ENCODE measurements at places on chromosomes 1 and 21.
A peak's percentile ranks its signal among the peaks of the same experiment; 100 is the strongest.

- no peak for DNase-seq
These were observed 96.1 kb upstream of the KCNA3 start for GRCh38 chr1:110770832-110771231.

- no peak for DNase-seq
These were observed 116.2 kb downstream of the PLXNA2 start for GRCh38 chr1:208127792-208128529.

GRCh38 chr1:221761354-221762002 is 19.6 kb upstream of the DUSP10 start:
- DNase-seq: no peak

- DNase-seq: peak; percentile 15
These were observed 543.0 kb upstream of the DAB1 start for GRCh38 chr1:57966751-57967406.

DNA sequence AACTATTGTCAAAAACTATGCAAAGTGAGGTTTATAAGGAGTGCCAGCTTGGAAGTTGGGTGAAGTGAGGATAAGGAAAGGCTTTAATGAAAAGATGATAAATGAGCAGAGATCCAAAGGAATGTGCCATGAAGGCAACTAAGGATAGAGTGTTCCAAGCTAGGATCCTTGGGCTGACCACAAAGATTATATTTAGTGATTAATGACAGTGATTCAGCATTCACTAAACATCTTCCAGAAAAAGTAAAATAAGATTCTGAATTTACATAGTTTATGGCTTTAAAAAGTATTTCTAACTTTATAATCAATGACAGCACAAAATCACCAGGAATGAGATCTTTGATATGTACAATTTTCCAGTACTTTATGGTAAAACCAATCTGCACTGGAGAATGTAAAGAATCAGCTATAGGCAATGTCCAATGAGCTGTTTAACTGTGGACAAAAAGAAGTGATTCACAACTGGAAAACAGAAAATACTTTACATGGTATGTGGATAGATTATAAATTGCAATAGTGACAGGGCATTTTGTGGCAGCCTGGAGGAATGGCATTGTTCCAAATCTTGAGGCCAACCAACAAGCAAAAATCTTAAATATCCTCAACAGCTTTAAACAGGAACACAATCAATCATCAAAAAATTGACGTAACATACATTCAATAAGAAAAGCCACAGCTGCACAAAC is 91.2 kb upstream of the KCTD3 start:
- no peak for DNase-seq

DNA sequence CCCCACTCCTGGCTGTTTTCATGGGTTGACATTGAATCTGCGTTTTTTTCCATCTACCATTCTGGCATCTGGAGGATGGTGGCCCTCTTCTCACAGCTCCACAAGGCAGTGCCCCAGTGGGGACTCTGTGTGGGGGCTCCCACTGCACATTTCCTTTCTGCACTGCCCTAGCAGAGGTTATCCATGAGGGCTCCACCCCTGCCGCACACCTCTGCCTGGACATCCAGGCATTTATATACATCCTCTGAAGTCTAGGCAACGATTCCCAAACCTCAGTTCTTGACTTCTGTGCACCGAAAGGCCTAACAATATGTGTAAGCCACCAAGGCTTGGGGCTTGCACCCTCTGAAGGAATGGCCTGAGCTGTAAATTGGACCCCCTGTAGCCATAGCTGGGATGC is 147.9 kb upstream of the FMN2 start:
- no peak for DNase-seq

- no peak for DNase-seq
These were observed 26.2 kb upstream of the TADA1 start for GRCh38 chr1:166902279-166902678.

- no peak for DNase-seq
These were observed 18.7 kb downstream of the TRMT1L start for GRCh38 chr1:185137896-185138545.

DNA sequence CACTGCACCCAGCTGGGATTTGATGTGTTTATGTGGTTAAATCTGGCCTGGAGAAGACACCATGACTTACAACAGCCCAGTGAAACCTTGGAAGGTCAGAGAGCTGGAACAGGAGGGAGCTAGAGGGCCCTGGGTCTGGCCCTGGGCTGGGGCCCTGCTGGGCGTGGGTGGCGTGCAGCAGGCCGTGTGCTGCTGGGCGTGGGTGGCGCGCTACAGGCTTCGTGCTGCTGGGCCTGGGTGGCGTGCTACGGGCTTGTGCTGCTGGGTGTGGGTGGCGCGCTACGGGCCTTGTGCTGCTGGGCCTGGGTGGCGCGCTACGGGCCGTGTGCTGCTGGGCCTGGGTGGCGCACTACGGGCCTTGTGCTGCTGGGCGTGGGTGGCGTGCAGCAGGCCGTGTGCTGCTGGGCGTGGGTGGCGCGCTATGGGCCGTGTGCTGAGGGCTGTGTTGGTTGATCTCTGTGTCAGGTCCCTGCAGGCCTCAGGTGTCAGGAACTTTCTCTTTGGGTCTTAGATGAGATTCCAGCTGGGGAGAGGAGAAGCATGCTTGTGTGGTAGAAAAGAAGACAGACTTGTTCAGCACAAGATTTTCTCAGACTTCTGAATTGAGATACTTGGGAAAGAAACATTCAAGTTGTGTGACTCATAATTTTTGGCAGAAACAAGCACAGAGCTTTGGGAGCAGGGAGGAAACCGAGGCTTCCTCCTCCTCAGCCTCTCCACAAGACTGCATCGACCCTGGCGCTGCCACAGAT is 66.0 kb downstream of the COL18A1 start:
- DNase-seq: no peak

- no peak for DNase-seq
These were observed 71.3 kb downstream of the PLPP3 start for GRCh38 chr1:56507925-56508522.

DNA sequence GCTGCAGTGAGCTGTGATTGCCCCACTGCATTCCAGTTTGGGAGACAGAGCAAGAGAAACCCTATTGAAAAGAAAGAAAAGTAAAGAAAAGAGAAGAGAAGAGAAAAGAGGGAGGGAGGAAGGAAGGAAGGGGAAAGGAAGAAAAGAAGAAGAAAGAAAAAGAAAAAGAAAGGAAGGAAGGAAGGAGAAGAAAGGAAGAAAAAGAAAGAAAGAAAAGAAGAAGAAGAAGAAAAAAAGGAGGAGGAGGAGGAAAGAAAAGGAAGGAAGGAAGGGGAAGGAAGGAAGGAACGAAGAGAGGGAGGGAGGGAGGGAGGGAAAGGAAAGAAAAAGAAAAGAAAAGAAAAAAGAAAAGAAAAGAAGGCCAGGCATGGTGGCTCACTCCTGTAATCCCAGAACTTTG is 10.2 kb downstream of the SLC5A9 start:
- no peak for DNase-seq

DNA sequence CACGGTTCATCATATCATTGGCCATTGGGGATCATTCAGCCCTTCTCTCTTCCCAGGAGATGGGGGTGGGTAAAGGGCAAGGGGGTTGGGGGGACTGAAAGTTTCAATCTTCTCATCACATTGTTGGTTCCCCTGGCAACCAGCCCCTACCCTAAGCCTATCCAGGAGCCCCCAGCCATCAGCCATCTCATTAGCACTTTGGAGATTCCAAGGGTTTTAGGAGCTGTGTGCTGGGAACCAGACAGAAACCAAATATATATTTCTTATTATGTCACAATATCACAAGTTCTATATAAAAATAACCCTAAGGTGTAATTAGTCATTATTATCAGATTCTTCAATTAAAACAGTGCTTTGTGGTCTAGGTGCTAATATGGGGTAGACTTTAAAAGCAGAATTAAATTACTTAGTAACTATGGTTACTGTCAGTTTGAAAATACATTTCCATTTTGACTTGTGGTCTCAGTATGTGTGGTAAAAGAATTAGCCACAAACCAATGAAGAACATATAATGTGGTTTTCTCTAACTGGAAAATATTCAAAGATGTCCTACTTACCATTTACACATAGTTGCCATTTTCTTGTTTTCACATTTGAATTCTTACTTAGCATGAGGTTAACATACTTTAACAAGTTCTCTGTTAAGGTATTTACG is 28.1 kb downstream of the IL23R start:
- no peak for DNase-seq

DNA sequence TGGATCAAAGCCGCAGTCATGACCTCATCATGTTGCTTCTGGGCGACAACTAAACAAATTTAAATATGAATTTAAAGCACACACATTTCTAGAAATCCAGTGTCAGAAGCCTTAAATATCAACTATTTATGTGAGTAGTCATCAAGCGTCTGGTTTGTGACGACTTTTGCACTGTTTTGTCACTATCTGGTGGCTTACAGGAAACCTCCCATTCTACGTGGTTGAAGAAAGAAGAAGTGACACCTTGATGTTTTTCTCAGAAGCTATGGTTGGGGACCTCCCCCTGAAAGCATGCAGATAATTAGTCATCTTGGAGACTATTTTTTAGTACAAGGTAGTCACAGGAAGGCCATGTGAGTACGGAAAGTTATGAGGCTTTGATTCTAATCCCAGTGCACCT is 58.5 kb downstream of the TENT5C start:
- DNase-seq: no peak

DNA sequence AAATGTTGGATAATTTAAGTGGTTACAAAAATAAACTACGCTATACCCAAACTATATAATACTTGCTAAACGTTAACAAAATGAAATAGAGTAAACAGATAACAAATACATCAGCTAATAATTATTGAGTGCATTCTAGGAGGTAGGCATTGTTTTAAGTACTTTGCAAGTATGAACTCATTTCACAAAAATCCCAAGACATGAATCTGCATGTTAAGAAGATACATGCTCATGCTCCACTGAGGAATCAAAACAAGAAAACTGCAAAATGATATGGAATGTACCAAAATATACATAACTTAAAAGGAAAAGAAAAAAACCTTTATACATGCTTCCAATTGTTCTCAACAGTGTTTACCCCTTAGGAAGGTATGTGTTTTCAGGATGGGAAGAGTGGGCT is 2.5 kb downstream of the FRRS1 start:
- no peak for DNase-seq

DNA sequence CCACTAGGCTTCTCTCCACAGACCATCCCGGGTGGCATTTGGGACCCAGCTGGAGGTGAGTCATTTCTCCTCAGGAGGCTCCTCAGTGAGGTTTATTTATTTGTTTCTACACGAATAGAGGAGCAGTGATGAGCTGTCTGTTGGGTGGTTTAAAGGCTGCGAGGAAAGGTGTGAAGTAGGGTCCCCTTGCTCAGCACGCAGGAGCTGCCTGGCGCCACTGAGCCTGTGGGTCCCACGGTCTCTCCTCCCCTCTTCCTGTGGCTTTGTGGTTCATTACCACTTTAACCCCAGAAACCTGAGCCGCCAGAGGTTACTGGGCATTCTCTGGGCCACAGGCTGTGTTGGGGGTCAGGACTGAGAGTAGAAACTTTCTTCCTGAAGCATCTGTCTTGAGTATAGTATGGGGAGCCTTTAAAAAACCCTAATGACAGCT is 39.9 kb downstream of the IL6R start:
- DNase-seq: no peak

- DNase-seq: no peak
These were observed 84.4 kb upstream of the ACTL8 start for GRCh38 chr1:17670587-17671313.

DNA sequence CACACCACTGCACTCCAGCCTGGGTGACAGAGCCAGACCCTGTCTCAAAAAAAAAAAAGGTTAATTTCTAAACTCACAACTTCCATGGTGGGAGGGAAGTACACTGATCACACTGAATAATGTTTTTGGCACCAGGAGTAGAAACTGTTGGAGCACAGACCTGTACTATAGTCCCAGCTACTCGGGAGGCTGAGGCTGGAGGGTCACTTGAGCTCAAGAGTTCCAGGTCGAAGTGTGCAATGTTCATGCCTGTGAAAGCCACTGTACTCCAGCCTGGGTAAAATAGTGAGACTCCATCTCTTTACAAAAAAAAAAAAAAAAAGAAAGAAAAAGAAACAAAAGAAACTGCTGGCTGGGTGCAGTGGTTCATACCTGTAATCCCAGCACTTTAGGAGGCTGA is 35.3 kb downstream of the TMEM50B start:
- DNase-seq: no peak

DNA sequence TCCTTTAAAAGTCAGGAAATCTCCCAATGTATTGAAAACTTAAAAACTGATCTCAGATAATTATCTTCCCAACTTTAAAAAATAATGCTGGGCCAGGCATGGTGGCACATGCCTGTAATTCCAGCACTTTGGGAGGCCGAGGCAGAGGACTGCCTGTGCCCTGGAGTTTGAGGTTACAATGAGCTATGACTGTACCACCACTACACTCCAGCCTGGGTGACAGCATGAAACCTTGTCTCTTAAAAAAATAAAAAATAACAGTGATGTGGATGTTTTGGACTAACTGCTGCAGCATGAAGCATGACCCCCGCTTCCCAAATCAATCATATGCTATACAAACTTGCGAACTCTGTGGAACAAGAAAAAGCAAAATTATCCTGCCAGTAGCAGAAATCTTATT is 186.3 kb downstream of the RERE start:
- no peak for DNase-seq

- no peak for DNase-seq
These were observed 14.3 kb downstream of the TTLL10 start for GRCh38 chr1:1187938-1188337.

DNA sequence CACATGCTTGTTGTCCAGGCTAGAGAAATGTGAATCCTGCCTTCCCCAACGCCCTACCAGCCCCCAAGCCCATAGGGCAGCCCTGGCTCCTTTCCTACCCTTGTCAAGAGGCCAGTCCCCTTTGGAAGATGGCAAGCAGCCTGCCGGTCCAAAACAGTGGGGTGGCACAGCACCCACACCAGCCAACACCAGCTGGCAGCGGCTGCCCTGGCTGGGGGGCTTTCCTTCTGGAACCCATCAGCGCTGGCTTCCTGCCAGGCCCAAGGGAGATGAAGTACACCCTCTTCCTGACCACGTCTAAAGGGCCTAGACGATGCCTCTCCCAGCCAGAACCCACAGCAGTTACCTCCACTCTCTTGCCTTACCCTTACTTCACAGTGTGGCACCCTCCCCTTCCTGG is 24.2 kb downstream of the KCNN3 start:
- DNase-seq: no peak

- DNase-seq: no peak
These were observed 74.7 kb downstream of the LEPR start for GRCh38 chr1:65495137-65495536.

- DNase-seq: no peak
These were observed 104.4 kb downstream of the PIK3R3 start for GRCh38 chr1:46027788-46028573.

DNA sequence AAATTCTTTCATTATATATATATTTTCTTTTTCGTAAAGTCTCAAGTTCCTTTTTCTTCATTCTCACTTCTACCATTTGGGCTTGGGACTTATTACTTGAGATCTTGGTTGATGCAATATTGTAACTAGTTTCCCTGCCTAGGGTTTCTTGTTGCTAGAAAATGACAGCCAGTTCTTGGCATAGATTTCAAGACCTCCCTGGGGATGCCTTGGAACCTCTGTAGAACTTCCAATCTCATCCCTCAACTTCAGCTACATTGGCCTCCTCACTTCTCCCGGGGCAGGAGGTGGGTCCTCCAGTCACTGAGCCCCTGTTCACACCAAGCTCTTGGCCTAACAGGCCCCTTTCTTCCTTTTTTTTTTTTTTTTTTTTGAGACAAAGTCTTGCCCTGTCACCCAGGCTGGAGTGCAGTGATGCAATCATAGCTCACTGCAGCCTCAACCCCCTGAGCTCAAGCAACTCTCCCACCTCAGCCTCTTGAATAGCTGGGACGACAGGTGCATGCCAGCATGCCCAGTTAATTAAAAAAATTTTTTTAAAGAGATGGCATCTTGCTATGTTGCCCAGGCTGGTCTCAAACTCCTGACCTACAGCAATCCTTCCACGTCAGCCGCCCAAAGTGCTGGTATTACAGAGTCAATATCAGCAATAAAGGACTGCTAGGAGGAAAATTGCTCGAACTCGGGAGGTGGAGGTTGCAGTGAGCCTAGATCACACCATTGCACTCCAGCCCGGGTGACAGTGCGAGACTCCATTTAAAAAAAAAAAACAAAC is 33.1 kb downstream of the MAP3K7CL start:
- no peak for DNase-seq

Measured in neuronal stem cell (in vitro differentiated cells).